RWPE1 (cell line): ENCODE measurements at places on chromosomes 2 and 18.

- DNase-seq = no peak
These were observed 199.2 kb downstream of the ICOS start for GRCh38 chr2:204135752-204136151.

- DNase-seq = no peak
These were observed 140.0 kb upstream of the GPC1 start for GRCh38 chr2:240295256-240296103.

- DNase-seq = no peak
These were observed 131.4 kb downstream of the KCNS3 start for GRCh38 chr2:18009891-18010290.

DNA sequence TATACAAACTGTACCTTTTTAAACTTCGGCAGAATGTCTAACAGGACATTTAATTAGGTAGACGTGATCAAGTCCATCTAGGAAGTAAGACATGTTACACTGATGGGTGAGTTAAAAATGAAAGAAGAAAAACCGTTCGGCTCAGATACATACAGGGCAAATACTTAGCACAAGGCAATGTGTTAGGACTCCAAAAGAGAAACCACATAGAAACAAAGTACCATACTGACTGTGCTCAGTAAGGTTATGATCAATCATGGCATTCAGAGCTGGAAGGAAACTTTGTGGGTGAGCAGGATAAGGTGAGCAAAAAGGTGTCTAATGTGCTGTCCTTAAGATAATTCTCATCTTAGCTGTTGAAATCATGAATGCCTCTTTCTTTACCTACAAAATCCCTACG lies 211.9 kb downstream of the STK39 start:
- no peak for DNase-seq

DNA sequence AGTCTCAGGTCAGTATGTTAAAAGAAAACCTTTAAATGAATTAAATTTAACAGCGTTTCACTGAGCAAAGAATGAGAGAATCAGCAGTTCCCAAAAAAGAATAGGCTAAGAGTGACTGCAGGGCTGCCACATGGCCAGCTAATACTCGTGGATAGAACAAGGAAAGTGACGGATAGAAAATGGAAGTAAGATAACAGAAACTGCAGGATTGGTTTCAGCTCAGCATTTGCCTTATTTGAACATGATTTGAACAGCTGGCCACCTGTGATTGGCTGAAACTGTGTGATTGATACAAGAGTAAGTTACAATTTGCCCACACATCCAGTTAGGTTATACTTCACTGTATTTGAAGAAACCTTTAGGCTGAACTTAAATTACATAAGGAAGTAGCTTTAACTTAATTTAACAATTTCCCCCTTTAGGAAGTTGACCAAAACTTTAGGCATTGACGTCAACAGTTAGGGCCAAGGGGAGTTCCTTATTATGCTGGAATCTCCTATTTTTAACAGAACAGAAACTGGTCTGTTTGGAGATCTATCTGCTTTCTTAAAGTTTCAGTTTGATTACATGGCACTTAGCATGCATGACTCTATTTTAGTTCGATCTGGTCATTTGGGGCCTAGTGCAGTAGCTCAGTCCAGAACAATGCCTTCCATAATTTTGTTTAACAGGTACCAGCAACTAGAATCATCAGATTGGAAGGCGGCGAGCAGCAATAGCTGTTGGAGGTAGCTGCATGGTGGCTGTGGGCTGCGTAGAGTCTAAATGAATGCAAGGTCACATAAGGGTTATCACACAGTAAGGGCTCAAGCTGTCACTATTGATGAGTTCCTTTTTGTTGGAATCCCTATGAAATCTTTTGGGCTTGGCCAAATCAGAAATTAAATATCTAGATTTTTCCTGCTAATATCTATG lies 143.4 kb downstream of the TRIM43 start:
- no peak for DNase-seq

DNA sequence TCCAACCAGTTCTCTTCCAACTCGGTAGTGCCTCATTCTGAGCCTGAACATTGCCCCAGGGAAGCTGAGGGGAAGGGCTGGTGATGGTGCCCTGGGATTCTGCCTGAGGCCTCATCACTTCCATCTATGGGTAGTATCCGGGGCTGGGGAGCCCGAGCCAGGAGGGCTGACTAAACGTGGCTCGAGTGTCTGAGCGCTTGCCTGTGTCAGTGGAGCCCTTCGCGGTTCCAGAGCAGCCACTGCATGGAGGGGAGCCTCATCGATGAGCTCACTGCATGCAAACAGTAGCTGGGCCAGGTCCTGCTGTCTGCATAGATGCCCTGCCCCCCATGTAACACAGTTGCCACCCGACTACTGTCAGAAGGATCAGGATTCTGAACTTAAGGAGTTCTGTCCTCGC lies 129.3 kb downstream of the GLI2 start:
- no peak for DNase-seq

- no peak for DNase-seq
These were observed 257.3 kb downstream of the GLI2 start for GRCh38 chr2:120992791-120993555.

DNA sequence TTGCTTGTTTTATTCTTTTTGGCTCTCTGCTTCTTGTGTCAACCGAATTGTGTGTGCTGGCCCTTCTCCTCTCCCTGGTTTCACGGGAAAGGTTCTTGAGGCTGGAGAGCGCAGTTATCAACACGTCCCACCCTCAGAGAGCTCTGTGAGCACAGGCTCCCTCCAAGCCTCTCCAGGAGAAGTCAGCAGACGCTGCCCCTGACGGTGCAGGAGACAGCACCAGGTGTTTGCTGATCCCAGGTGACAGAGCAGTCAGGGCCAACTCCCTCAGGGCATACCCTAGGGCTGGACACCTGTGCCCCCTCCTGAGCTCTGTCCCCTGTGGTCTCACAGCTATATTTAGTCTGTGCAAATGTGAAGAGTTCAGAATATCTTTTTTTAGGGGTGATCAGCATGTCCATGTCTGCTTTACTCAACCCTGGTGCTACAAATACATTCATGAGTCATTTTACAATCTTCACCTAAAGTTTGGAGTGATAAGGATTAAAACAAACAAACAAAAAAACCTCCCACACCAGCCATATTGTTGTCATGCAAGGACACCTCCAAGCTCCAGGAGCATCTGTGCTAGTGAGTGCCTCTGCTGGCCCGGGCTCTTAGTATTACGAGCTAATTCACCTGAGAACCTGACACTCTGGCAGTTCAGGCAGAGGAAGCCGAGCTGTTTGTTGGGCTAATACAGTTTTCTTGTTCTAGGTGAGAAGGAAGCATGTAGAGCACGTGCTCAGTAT lies 65.9 kb upstream of the TMEM200C start:
- no peak for DNase-seq

DNA sequence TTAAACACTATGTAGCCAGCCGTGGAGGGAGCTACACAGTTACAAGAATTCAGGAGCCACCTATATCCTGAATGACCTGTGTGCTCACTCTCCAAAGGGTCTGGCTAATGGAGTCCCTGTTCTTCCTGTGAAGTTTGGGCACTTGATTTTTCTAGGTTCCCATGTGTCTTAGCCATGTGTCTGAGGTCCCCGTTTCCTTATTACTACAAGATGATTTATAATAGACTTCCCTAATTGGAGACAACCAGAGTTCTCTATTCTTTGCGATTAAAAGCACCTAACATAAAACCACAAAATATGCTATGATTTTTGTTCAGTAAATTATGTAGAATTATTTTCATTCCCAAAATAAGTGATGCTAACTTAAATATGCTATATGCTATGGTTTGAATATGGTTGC lies 83.4 kb downstream of the PDK1 start:
- no peak for DNase-seq

GRCh38 chr2:37831081-37831780 lies 93.9 kb upstream of the RMDN2 start:
- DNase-seq = no peak

DNA sequence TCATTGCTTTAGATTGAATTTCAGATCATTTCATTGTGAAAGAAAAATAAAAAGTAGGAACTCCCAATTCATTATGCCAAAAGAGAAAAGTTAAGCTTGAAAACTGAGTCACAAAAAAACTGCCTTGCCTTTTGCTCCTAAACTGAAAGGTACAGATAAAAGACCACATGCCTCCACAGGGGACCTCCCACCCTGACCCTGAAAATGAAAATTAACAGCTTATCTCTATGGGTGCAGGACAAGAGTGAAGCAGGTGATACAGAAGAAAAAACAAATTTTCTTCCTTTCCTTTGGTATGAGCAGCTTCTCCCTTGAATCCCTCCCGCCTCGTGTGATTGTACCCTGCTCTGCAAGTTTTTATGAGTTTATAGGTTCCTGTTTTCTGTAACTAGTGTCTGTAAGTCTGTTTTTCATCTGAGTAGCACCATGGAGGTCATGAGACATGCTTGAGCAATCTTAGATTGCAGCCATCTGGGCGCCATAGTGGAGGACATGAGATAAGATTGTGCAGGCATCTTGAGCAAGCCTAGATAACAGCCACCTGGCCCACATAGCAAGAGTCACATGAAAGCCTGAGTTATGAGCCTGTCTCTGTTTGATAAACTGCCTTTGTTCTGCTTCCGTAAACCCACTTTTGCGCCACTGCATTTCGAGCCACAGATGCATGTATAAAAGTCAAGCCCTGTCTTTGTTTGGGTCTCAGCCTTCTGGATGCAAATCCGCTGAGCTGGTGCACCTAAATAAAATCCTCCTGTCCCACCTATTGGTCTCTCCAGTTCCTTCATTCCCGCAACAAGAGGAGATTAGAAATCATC lies 56.2 kb upstream of the DYNC1I2 start:
- no peak for DNase-seq

GRCh38 chr2:215316336-215316735 lies 4.5 kb downstream of the ATIC start:
- no peak for DNase-seq

GRCh38 chr2:56613254-56613653 lies 429.5 kb downstream of the CCDC85A start:
- DNase-seq = no peak

DNA sequence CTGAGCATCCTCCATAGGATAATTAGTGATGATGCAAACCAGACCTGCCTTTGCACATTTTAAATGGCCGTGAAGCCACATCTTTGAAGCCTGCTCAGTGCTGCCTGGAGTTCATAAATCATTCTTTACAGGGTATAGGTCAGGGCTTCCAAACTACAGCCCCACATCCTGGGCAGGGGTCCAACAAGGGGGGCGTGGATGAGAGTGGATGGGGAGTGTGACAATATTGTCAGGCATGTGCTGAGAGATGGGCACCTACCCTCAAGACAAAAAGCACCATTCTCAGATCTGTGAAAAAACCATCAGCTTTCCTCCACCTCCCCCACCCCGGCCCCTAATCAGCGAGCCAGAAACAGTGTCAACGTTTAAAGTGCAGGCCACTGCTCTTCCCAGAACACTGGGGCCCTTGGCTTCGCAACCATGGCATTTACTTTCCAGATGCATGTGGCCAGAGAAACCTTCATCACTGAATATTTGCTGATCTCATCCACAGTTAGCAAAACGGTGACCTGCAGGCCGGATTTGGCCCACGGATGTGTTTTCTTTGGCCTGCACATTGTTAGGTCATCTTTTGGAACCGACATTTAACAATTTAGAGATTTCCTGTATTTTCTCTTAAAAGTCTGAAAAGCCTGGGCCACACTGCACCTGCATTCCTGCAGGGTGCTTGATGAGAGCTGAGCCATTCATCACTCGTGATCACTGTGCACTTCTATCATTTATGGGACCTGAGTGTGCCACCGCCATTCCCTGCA lies 130.7 kb downstream of the ANKRD44 start:
- no peak for DNase-seq

DNA sequence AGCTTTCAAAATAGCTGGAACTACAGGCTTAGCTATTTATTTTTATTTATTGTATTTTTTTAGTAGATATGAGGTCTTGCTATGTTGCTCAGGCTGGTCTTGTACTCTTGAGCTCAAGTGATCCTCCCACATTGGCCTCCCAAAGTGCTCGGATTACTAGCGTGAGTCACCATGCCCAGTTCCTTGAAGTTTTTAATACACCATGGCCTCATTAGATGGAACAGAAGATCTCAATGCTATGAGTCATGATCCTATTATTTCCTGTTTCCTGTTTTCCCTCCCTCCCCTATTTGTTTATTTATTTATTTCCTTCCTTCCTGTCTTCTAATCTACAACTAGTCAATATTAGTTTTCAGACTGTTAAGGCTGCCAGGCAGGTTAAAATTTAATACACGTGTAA lies 309.0 kb downstream of the CMPK2 start:
- peak; percentile 4 for DNase-seq

- DNase-seq = no peak
These were observed 14.2 kb downstream of the SIGLEC15 start for GRCh38 chr18:45839414-45840395.

GRCh38 chr2:67641312-67642045 lies 244.3 kb downstream of the ETAA1 start:
- DNase-seq = no peak

DNA sequence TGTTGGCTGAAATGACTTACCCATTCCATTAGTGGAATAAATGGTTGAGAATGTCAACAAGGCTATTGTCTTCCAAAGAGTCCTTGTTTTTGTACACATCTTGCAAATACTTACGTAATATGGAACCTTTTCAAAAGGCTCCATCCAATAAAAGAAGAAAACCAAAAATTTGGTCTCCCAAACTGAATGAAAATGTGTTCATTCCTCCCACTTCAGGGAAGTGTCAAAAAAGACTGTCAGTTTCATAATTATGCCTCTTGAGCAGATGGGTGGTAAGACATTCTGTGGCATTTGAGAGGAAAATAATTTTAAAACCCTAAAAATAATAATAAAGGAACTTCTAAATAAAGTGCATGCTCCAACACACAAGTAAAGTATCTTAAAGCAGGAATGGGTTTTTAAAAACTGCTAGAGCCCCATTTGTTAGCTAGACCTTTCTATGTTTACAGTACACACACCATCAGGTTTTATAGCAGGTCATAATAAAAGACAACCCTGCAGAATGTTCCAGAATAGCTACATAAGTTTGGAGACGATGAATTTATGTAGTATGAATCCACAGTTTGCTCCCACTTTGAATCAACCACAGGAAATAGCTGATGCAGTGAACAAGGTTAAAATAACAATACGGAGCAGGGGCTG lies 843.7 kb downstream of the LRRTM4 start:
- DNase-seq = no peak

GRCh38 chr18:45920367-45920766 lies 46.8 kb downstream of the EPG5 start:
- DNase-seq = peak; percentile 48

GRCh38 chr2:73104933-73105332 lies 7.8 kb downstream of the RAB11FIP5 start:
- DNase-seq = no peak

- DNase-seq = no peak
These were observed 475.6 kb upstream of the VRK2 start for GRCh38 chr2:57570961-57571360.

DNA sequence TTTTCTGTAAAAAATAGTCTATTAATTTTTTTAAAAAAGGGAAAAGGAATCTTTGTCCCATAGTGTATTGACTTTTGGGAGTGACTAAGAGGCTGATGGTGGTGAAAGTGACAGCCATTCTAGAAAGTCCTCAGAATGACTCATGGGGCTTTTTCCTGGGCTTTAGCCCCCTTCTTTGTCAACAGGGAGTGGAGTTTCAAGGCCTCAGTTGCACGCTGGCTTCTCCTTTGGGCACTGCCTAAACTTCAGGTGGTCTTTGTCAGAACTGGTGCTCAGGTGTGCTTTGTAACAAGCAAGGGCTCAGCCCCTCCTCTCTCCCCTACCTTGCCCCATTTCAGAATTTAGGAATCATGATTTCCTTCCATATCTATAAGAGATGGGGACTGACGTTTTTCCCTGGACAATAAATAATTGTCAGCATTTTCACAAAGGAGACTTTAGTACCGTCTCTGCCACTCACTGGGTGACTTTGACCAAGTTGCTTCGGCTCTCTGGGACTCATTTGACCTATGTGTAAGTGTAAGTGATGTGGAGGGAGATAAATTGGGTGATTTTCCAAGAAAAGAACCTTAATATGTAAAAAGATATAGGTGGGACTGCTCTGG lies 61.2 kb upstream of the IGFBP2 start:
- no peak for DNase-seq

GRCh38 chr2:182852090-182852489 lies 14.3 kb downstream of the FRZB start:
- peak; percentile 15 for DNase-seq
